ENCODE measurements at places on chromosomes 12 and 14.

DNA sequence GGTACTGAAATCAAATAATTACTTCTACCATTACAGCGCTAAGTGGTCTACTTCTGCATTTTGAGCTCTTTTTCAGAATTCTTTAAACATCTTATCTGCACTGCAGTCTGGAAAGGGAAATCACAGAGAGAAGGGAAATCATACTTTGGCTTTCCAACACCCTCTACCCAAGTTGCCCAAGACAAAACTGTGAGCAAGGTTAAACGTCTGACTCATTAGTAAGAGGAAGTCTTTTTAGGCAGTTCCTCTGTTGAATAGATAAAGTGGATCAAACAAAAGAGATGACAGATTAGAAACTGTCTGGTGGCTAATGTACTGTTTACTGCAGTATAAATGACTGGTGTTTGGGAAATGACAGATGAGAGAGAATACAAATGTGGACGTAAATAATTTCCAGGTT is 858.1 kb downstream of the NRXN3 start:
- DNase-seq, result no peak

GRCh38 chr12:79426121-79426520 is 264.6 kb downstream of the PAWR start:
- DNase-seq, result no peak

GRCh38 chr12:48105321-48105866 is 485 bp downstream of the SENP1 start:
- no peak for DNase-seq

DNA sequence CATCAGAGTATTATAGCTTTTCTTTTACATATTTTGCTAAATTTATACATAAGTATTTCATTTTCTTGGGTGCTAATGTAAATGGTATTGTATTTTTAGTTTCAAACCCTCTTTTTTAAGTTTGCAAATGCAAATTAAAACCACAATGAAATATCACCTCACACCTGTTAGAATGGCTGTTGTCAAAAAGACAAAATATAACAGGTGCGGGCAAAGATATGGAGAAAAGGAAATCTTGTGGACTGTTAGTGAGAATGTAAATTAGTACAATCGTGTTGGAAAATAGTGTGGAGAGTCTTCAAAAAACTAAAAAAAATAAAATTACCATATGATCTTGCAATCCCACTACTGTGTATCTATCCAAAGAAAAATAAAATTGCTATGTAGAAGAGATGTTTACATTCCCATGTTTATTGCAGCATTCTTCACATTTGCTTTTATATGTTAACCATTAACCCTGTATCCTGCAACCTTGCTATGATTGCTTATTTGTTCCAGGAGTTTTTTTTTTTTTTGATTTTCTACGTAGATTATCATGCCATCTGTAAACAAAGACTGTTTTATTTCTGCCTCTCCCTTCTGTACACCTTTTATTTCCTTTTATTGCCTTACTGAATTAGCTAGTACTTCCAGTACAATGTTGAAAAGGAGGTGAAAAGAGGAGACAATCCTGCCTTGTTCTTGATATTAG is 405.4 kb upstream of the MIS18BP1 start:
- no peak for DNase-seq

GRCh38 chr12:8948701-8949341 is 624 bp downstream of the M6PR start:
- DNase-seq, result peak; percentile 48
